ENCODE measurements at places on chromosomes 2 and 18.

- DNase-seq, result no peak
Measured at GRCh38 chr2:60551240-60552077, 2.0 kb downstream of the BCL11A start.

- DNase-seq, result no peak
Measured at GRCh38 chr2:13034861-13035260, 318.1 kb downstream of the TRIB2 start.

DNA sequence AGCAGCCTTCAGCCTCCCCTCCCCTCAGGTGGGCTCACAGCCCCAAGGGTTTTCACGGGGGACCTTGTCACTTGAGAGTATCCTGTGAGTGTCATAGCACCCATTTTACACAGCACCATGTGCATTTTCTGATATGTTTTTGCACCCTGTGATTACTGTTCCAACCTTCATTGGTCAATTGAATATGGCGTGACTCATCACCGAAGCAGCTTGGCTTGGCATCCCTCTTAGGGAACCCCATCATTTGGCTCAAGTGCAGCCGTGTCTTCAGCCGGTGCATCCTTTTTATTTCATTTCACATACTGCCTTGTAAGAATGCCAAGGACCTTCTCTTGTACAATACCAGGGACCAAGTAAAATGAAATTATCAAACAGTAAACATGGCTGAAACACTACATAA is 57.6 kb downstream of the NPAS2 start:
- no peak for DNase-seq

DNA sequence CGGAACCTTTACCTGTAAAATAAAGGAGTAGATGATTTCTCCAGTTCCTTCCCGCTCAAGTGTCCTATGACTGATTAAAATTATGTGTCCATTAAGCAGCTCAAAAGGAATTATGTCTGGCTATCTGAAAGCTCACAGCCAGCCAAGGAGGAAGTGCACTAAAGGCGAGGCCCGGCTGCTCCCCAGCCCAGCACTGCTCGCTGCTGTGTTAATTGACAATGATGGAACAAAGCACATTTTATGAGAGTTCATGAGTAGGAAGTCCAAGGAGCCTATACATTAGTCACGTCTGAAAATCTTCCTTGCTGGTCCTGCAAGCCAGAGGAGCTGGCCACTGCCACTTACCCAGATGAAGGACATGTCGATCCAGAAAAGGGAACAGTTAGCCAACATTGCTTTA is 14.3 kb downstream of the TTC32 start:
- no peak for DNase-seq

GRCh38 chr2:20194097-20195015 is 30.6 kb downstream of the SDC1 start:
- DNase-seq, result no peak

DNA sequence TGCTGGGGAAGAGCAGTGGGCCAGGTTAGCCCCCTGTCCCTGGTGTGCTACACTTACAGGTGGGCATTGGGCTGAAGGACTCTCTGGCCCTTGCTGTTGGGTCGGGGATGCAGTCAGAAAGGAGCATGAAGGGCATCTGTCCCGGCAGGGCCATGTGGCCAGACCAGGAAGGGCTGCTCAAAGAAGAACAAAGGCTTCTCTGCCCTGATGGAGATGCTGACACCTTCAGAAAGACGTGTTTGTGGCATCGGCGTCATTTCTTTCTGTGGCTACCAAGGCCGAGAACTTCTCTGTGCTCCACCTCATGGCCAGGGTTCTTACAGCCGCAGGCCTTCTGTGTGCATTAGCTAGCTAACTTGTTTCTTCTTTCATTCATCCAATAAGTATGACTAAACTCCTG is 239.1 kb downstream of the FAM210A start:
- no peak for DNase-seq

DNA sequence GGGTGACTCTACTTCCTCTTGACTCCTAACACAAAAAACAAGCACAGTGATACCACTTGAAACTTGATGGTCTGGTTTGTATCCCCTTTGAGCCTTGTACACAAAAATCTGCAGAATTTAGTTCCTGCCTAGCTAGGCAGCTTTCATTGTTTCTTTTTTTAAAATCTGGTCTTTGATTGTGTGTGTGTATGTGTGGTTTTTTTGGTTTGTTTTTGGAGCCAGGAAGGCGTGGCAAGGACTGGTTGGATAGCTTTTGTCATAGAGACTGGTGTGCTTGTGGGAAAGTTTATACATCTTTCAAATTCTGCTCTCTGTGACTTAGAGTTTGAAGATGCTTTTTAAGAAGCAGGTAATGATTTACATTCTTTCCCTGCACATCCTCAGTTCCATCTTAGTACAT is 127.4 kb downstream of the TANC1 start:
- DNase-seq, result no peak

GRCh38 chr2:189213250-189213649 is 33.7 kb upstream of the COL5A2 start:
- no peak for DNase-seq

GRCh38 chr18:22284581-22285360 is 115.4 kb downstream of the GATA6 start:
- DNase-seq, result no peak

DNA sequence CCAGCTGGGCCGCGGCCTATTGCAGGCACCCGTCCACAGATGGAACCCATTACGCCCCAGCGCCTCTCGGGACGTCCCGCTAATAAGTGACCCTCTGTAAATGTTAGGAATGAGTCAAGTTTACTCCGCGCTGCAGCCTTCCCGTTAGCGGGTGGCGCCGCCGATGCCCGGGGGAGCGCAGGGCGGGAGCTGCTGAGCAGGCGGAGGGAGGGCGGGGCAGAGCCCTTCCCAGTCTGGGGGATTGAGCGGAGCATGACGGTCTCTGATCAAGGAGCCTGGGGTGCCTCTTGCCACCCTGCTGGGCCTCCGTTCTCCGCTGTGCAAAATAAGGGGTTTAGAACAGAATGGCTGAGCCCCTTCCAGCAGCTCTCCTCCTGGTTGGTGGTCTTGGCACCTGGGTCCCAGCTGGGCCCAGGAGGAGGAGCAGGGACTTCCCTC is 10.5 kb downstream of the CROCC2 start:
- peak; percentile 87 for DNase-seq

- DNase-seq, result no peak
Measured at GRCh38 chr2:105691947-105692390, 52.7 kb upstream of the NCK2 start.

DNA sequence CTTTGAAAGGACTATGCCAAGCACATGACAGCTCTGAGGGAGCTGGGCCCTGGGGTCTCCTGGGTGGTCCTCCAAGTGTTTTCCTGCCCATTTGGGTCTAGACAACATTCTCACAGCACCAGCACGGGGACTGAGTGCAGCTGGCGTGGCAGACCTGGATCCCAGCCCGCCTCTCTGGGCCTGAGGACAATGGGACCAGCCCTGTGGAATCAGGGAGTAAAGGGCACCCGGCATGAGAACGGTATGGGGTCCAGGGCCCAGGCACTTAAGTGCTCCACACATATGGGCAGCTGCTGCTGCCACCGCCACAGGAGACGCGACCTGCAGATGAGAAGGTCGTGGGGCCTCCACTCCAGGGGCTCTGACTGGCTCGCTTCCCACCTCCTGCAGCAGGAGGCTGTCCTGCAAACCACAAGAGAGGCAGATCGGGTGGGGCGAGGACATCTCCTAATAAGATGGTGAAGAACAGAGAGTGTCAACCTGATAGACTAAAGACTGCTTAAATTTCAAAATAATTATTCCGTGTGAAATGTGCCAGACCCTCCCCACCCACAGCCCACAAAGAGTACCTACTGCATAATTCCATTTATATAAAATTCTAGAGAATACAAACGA is 46.3 kb downstream of the FAM178B start:
- DNase-seq, result no peak

- no peak for DNase-seq
Measured at GRCh38 chr2:207140265-207140664, 25.5 kb downstream of the KLF7 start.

- DNase-seq, result no peak
Measured at GRCh38 chr2:126891681-126892500, 6.8 kb upstream of the TEX51 start.

DNA sequence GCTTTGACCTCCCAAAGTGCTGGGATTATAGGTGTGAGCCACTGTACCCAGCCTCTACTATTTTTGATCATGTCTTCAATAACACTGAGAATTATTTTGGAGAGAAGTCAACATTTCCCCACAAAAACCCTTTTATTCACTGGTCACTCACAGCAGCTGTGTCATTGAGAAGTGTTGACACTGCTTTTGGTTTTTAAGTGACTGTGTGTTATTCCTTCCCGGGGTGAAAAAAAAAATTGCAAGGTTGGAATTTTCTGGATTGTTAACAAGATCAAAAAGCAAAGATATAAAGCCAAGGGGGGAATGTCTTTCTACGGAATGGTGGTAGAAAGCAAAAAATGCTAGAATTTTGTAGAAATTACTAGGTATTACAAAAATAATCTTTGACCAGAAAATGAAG is 61.5 kb downstream of the TANC1 start:
- DNase-seq, result no peak

- no peak for DNase-seq
Measured at GRCh38 chr2:107530046-107530445, 296.6 kb upstream of the RGPD4 start.

GRCh38 chr2:26284132-26284531 is 39.4 kb downstream of the HADHB start:
- DNase-seq, result peak; percentile 16

- DNase-seq, result no peak
Measured at GRCh38 chr2:10482913-10483312, 34.8 kb upstream of the ODC1 start.

DNA sequence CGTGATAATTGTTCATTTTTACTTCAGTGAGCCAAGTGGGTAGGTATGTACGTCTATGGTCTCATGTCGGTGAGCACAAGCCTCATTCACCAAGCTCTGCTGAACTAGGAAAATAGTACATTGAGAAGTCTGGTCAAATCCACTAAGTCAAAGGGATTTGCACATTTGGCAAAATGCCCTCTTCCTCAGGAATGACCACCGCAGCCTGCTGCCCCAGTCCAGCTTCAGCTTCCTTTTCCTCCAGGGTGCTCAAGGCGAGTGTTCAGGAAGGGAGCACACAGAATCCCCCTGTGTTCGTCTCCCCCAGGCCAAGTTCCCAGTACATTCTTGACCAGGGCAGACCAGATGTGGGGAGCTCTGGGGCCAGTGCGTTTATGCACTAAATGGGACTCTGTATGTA is 23.0 kb downstream of the TCF7L1 start:
- no peak for DNase-seq

- DNase-seq, result peak; percentile 78
Measured at GRCh38 chr18:63762518-63762917, 12.7 kb upstream of the SERPINB7 start.

- no peak for DNase-seq
Measured at GRCh38 chr18:34726286-34727004, 16.3 kb downstream of the DTNA start.

DNA sequence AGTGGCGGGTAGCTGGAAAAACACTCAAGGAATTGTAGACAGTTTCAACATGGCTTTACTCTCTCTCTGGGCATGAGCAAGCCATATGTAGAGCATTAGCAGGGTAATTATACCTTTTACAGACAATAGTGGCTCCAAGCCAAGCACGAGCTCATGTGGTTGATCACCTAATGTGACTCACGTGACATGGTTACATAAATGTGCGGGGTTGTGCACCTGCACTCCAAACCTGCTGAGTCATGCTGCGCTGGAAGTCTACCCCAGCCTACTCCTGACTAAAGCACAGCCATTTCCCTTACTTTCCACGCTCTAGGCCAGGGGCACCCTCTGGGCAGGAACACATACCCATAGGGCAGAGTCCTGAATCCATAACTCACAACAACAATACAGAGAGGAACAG is 232.8 kb downstream of the MBD5 start:
- no peak for DNase-seq

DNA sequence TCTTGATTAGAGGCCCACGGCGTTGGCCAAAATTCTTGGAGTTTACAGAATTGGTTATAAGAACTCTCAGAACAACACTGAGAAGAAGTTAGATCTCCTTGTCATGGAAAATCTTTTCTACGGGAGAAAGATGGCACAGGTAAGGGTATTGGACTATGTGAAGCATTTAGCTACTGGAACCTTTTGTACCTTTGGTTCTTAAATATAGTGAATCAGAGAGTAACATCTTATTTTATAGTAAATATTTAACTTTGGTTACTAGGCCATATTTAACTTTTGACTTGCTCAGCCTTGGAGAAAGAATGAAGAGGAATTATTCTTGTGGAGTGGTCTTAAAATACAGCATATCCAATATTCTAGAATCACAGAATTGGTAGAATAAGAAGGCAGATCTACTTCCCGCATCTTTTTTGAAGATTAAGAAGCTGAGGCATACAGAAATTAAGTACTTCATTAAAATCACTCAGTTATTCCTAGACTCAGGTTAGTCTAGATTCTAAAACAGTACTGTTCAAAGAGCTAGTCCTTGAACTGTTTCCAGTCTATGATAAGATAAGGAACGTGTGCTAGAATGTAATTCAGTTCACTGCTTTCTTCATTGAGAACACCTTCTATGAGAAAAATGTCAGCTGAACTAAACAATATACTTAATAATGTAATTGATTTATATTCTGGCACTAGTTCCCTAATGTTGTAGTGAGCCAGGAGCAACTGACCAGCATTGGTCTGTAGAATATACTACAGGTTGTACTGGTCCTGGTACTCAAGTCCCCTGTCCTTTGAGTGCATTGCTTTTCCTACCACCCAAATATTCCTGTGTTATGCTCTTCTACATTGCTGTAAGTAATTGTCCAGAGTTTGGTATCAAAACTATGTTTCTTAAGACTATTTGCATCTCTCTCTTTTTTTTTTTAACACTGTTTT is 53.7 kb upstream of the PTH2R start:
- DNase-seq, result no peak

DNA sequence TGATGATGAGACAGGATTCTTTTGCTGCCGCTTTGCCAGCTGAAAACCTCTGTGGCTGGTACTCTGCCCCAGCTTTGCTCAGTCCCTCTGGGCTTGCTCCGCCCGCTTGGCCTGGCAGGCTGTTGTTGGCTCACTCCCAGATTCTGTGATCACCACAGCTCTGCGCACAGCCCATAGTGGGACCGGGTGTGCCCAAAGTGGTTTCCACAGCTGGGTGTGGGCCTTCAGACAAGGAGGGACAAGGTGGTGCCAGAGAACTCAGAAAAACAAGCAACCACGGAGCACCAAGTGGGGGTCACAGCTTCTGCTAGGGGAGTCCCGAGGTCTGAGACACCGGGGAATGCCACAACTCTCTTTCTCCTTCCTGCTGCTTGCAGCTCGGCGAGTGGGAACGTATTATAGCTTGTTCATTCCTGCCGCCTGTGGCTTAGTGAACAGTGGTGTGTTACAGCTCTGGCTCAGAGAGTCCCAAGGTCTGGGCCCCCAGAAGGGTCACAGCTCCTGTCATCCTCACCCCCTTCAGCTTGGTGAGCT is 9.2 kb upstream of the KYNU start:
- no peak for DNase-seq

GRCh38 chr2:157839822-157840221 is 36.3 kb downstream of the ACVR1 start:
- DNase-seq, result no peak

GRCh38 chr2:218368621-218369153 is 12.0 kb downstream of the CATIP start:
- no peak for DNase-seq

All from fibroblast of skin of left quadriceps (primary cell).